ENCODE measurements at places on chromosomes 13 and 19.

DNA sequence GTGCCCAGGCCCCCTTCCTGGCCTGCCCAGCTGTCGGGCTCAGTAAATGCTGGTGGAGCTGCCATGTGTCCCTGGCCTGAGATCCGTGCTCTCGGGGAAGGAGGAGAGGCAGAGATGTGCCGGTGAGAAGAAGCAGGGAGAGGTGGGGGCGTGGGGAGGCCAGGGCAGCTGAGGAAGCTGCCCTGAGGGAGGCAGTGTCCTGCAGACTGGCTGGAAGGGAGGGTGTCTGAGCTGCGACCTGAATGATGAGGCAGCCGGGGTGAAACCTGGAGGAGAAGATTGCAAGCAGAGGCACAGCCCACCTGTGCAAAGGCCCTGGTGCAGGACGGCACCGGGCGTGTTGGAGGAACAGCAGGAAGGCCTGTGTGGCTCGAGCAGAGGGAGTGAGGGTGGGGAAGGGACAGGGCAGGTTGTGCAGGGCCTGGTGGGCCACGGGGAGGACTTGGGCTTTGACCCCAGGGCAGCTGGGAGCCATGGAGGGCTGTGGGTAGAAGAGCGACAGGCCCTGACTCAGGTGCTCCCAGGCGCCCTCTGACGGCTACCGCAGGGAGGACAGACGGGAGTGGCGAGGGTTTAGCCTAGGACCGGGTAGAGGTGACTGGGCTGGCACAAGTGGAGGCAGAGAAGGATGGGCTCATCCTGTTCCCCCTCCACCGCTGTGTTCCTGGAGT, 14.0 kb upstream of the CELF5 start:
- DNase-seq: peak; percentile 47

DNA sequence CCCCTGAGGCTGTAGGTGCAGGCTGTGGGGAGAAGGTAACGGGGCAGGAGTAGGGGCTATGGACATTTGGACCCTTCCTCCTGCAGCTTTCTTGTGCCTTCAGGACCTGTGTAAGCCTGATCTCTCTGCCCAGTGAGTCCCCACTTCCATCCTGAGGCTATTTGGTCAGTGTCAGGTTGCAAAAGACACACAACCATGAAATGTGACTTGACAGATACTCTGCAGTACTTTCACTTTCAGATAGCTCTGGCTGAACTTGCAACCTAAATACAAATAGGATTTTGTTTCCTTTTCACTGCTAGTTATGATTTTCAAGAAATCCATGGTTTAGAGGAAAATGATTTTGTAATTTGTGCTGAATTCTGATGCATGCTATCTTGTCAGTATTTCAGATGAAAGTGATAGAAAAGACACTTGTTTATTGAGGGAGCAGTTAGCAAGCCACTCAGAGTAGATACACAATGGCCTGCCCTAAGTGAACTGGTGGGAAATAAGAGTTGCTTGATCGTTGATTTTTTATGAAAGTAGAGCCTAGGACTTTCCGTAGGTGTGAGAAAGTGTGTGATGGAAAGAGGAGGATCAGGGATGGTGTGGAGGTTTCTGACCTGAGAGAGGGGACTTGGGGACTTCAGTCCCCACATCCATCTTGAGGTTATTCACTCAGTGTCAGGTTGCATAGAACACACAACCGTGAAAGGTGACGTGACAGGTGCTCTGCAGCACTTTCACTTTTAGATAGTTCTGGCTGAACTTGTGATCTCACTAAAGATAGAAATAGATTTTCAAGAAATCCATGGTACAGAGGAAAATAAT, 18.1 kb upstream of the EID2 start:
- DNase-seq: no peak

GRCh38 chr19:42412661-42413076, 14.5 kb downstream of the LIPE start:
- DNase-seq: no peak

DNA sequence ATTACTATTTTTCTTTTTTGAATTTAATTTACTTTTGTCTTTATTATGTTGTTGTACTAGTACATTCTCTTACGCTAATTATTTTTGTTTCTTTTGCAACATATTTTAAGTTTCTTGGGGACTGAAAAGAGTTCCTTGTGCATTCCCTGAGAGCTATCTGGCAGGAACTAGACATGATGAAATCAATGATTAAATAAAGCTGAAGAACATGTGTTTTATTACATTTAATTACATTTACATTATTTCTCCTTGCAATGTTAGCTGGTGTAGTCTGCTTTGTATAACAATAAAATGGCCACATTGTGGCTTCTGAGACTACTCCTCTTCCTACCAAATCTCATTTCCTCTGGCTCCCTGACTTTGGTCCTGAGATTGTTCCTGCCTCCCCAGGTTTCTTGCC, 244.9 kb downstream of the NDFIP2 start:
- no peak for DNase-seq

DNA sequence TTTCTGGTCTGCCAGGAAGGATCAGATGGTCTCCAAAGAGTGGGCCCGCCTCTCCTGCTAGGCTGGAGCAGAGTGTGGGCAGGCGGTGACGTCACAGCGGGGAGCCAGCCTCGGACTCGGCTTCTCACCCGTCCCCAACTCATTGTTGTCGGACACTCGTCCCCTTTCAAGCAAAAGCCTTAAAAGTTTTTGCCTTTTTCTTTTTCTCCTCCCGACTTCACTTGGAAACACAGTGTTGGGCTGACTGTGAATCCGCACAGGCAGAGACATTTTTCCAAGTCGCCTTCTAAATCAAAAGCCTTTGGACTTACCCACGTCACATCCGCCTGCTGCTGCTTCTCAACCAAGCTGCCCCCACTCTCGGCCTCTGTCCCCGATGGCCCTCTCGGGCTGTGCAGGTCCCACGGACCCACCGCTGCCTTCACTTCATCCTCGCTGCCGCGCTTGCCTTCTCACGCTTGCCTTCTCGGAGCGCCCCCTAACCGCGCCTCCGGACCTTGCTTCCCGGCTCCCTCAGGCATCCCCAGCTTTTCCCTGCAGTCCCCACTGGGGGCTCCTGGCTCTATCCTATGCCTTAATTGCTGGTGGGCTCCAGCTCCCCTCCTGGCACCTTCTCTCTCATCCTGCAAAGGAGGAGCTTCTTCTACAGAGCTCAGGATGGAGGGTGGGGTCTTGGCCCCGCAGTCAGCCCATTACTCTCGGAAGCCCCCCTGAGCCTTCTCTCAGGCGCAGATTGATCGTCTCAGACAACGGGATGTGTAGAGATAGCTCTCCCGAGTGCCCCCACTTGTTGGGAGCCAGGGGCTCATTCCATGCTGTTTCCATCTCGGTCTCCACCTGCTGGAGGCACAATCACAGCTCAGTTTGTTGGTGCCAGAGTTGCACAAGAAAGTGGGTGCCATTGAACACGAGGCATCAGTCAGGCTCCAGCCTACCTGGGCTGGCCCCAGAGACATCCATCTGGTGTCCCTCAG, 3.9 kb upstream of the ZNF135 start:
- DNase-seq: peak; percentile 29

GRCh38 chr19:2229103-2230032, 6.8 kb downstream of the PLEKHJ1 start:
- no peak for DNase-seq

GRCh38 chr13:94678845-94679244, 33.5 kb downstream of the SOX21 start:
- no peak for DNase-seq

GRCh38 chr13:40809471-40809870, 20.1 kb downstream of the SLC25A15 start:
- DNase-seq: no peak

GRCh38 chr13:107669391-107669993, 545.8 kb downstream of the LIG4 start:
- DNase-seq: peak; percentile 12

DNA sequence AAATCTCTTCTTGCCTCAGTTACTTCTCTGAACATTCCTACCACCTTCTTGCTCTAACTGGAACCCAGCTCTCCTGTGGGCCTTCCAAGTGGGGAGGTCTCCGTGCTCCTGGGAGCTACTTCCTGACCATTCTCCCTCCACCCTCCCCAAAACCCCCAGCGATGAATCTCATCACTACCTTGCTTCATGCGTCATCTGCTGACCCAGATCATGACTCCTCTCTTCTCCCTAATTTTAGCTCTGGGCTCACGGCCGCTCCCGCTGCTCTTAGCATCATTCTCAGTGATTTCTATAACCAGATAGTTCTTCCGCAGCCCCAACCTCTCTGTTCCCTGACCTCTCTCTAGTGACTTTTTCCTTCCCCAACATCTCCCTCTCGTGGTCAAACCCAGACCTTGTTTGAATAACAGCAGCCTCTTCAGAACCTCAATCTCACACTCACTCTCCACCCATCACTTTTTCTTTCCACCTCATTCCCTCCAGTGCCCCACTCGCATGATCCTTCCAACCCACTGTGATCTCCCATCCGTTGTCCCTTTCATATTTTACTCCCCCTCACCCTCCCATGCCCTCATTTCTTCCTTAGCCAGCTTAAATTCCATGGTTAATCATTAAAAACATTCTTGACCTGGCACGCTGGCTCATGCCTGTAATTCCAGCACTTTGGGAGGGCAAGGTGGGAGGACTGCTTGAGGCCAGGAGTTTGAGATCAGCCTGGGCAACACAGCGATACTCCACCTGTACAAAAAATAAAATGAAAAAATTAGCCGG, 21.8 kb downstream of the MRPS12 start:
- DNase-seq: no peak
